ENCODE measurements at places on chromosomes 2 and 18.

DNA sequence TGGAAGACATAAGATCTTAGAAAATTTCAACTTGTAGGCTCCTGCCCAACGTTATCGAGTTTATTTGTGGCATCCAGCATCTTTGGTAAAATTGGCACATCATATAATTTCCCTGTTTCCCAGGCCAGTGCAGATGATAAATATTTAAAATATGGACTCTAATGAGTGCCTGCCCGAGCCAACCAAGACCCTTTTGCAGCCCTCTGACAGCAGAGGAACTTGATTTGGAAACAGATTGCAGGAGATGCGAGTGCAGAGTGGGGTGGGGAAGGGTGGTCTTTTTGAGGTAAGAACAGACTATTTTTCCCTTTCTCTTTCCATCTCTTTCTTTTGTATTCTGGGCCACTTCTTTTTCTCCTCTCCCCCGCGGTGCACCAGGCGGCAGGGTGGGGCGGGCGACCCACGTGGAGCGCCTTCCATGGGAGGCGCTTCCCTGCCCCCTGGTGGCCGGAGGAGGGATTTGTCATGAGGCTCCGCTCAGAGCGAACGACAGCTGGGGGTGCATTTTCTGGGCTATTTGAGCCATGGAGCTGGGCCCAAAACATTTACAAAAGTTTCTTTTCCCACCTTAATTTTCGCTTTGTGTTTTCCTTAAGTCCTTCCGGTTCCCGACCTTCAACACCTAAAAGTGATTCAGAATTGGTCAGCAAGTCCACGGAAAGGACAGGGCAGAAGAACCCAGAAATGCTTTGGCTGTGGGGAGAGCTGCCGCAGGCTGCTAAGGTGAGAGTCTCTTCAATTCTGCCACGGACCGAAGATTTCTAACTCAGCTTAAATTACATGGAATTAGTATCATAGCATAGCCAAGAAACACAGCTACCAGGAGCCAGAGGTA, 32.7 kb downstream of the LPIN1 start:
- peak; percentile 84 for DNase-seq

DNA sequence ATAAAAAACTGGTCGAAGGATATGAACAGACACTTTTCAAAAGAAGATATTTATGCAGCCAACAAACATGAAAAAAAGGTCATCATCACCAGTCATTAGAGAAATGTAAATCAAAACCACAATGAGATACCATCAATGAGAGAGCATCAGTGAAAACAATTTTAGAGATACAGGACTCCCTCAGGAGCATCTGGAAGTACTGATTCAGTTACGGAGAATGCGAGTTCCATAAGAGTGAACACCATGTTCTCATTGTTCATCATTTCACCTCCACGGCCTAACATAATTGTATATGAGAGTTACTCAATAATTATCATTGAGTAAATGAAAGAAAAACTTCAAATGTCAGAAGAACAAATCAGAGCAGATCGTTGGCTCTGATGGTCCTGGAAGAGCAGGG, 140.9 kb upstream of the TANK start:
- no peak for DNase-seq

- DNase-seq, result no peak
These were observed 333.6 kb downstream of the GPD2 start for GRCh38 chr2:156769802-156770201.

DNA sequence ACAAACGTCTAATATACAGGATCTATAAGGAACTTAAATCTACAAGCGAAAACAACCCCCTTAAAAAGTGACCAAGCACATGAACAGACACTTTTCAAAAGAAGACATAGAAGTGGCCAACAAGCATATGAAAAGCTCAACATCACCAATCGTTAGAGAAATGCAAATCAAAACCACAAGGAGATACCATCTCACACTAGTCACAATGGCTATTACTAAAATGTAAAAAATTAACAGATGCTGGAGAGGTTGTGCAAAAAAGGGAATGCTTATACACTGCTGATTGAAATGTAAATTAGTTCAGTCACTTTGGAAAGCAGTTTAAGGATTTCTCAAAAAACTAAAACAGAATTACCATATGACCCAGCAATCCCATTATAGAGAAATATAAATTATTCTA, 1148.5 kb upstream of the FAM98A start:
- no peak for DNase-seq

Measured in right forelimb (tissue), 1 donor.